Stimulated activated naive CD8-positive, alpha-beta T cell treated with anti-CD3 and anti-CD28 coated beads, Interleukin-15, Interleukin-2, amounts not matched to agents 100 U/mL and 50 U/mL, for 24 hours (primary cell): ENCODE measurements at places on chromosomes 12 and 14.
A peak's percentile ranks its signal among the peaks of the same experiment; 100 is the strongest.

- no peak for DNase-seq
These were observed 509.6 kb downstream of the VRK1 start for GRCh38 chr14:97306760-97307246.

DNA sequence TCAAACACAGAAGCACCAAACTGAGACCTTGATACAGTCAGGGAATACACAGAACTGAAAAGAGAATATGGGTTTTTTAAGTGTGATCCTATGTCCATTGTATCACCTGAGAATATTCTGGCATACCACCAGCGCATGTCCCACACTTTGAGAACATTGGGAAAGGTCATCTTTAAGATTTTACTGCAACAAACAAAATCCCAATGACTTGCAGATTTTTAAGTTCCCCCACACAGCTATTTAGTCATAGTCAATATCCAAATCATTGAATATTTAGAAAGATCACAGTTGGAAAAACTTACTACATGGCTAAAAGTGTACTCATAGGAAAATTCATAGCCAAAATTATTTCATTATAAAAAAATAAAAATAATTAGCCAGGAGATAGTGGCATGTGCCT lies 54.5 kb downstream of the TRPV4 start:
- DNase-seq = no peak

DNA sequence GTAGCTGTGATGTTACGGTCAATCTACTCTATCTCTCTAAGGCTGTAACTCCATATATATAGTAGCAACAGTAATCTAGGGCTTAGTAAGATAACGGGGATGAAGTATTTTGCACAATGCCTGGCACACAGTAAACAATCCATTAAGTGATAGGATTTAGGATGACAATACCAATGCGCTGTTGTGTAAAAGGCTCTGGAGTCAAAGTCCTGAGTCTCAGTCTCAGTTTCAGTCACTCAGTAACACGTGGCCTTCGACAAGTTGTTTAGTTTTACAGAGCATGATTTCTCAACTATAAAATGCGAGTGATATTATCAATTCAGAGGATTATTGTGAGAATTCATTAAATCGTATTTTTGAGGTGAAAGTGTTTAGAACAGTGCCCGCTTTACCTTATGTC lies 162.4 kb downstream of the GARIN6 start:
- no peak for DNase-seq

DNA sequence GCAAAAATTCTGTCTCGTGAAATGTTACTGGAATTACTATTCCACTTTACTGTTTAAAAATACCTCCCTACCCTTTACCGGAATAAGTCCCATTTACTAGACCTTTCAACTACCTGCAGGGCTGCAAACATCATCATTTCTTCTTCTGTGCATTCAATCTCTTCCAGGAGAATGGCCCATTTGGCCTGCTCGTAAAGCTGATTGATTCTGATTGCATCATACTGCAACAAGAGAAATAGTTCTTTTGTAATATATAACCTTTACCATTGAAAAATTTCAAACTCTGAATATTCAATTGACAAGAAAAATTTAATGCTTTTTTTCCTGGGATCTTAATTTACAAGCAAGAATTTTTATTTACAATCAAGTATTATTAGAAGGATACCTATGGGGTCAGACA lies 72.4 kb downstream of the FERMT2 start:
- no peak for DNase-seq

- no peak for DNase-seq
These were observed 62.2 kb downstream of the PTPN11 start for GRCh38 chr12:112480931-112481330.

GRCh38 chr12:88035907-88036289 lies 6.7 kb upstream of the C12orf50 start:
- no peak for DNase-seq

DNA sequence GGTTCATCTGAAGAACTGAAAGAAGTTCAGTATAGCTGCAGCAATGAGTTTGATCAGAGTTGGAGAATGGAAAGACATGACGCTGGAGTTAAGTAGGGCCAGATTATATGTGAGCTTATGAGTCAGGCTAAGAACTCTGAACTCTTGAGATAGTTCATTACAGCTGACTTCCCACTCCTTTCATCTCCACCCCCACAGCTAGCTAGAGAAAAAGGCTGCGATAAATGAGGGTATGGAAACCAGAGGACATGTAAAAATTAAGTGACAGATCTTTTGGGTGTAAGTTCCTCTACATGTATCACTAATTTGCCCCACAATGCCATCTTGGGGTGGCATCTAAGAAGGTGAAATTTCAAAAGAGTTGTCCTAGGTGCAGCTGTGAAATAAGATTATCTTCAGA lies 28.6 kb downstream of the PYM1 start:
- peak; percentile 32 for DNase-seq

- no peak for DNase-seq
These were observed 5.7 kb downstream of the PHLDA1 start for GRCh38 chr12:76025601-76026575.

DNA sequence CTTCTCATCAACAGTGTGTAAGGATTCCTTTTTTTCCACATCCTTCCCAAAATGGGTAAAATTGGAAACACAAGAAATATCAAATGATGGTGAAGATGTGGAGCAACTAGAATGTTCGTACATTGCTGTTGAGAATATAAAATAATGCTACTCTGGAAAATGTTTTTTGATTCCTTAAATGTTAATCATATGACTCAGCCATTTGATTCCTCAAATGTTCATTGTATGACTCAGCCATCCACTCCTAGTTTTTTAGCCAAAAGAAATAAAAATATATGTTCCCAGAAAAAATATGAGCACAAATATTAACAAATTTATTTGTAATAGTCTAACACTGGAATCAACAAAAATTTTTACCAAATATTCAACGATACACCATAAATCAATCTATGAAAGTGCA lies 1108.6 kb downstream of the LRFN5 start:
- DNase-seq = no peak

GRCh38 chr14:54353266-54353665 lies 43.5 kb upstream of the CDKN3 start:
- no peak for DNase-seq

DNA sequence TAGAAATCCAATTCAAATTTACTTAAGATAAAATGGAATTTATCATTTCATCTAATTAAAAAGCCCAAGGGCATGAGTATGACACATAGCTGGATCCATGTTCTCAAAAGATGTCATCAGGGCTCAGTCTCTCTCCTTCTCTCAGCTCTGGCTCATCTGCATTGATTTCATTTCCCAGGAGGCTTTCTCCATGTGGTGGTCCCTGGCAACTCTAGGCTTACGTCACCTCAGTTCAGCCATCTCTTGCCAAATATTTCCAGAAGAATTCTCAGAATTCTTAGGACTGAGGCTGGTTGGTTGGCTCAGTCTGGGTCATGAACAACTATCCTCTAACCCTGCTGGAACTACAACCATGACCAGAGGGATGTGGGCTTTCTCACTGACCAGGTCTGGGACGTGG lies 65.3 kb downstream of the FOS start:
- no peak for DNase-seq

- DNase-seq = peak; percentile 8
These were observed 142.8 kb downstream of the VRK1 start for GRCh38 chr14:96940009-96940408.

DNA sequence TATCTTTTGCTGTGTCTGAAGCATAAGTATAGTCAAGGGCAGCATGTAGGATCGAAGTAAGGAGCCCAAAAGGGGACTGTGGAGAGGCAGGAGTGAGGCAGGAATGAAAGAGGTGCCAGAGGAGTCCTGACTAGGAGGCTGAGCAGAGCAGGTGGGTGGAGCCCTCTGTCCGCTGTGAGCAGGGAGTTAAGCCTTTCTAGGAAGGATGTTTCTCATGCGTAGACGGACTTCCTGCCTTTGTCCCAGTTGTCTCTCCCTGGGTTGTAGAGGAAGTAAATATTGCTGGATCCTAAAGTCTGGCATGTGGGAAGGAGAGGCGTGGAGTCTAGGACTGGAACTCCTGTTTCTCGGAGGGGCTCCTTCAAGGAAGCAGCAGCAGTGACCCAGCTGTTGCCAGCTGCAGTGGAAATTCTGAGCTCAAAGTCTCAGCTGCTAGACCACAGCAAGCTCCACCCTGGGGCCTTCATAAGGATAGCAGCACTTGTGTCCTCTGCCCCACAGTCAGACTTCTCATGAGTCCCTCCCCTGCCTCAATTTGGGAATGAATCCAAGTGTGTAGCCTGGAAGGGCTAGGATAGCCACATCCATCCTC lies 44.0 kb downstream of the RBMS2 start:
- DNase-seq = peak; percentile 48

- DNase-seq = no peak
These were observed 99.2 kb downstream of the BEGAIN start for GRCh38 chr14:100488057-100488456.

DNA sequence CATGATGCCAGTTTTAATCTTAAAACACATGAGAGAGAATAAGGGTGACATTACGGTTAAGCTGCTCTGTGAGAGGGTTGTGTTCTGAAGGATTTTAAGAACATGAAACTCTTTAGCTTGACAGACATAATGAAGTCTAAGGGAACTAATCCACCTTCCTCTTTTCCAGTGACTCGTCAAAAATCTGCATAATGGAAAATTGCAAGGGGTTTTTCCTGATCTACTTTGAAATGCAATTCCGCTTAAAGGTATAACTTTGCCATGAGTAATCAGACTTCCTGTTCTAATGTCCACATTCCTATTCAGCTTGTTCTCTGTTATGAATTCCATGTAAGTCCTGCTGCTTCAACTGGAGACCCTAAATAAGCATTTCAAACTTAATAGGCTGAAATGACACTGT lies at the start of gene ZNF705A:
Gene ZNF705A, plus strand, starts transcription at position 171 of the 400 bp plus-strand sequence. CDS start 15,611 bp downstream, outside the sequence.
- no peak for DNase-seq
